ENCODE measurements at places on chromosomes 12 and 14.

DNA sequence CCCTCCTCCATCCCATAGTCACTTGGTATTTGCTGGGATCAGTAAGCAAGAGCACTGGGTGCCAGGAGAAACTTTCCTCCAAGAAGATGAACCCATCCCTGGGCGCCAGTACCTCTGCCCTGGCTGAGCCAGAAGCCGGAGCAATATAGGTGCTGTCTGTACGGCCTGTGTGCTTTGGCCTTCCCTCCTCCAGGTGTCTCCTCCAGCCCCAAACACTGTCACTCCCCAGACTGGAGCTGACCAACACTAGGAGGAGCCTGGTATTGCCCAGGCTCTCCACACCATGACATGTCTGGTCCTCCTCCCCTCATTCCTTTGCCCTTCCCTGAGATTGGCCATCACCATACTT is 4.9 kb downstream of the GSTZ1 start:
- DNase-seq, result no peak

DNA sequence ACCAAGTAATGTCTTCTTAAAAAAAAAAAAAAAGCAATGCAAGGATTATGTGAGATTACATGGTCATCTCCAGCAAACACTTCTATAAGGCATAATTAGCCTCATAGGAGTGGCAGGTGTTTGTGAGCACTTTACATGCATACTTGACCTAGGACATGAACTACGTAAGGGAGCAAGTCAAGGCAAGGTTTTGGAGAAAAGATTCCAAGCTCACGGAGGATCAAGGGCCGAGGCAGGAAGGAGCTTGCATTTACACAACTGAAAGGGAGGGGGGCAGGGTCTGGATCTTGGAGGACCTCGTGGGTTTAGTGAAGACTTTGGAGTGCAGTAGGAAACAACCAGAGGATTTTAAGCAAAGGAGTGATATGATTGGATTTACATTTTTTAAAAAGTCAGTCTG is 112.5 kb downstream of the CCER1 start:
- DNase-seq, result no peak

GRCh38 chr12:115385141-115385540 is 701.2 kb upstream of the TBX3 start:
- no peak for DNase-seq

DNA sequence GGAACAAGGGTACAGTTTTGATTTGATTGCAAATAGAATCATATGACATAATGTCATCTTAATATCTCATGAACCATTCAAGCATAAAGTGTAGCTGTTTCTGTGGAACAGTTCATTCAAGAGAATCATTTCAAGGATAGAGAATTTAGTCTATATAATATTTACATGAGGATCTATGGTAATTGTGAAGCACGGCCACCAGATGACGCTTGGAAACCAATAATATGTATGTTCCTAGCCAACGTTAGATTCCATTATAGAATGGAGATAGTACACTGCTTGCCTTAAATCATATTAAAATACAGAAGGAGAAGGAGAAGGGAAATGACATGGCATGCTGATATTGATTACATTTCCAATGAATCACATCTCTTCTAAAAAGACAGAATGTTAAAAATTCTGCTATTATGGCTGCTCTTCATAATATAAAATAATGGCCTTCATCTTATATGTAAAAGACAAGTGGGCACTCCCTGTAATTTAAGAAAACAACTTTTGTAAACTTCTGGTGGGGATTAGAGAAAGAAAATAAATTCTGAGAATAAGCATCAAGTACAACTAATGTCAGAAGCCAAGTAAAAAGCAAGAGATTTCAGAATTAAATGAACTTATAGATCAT is 351.0 kb downstream of the NAV3 start:
- no peak for DNase-seq

DNA sequence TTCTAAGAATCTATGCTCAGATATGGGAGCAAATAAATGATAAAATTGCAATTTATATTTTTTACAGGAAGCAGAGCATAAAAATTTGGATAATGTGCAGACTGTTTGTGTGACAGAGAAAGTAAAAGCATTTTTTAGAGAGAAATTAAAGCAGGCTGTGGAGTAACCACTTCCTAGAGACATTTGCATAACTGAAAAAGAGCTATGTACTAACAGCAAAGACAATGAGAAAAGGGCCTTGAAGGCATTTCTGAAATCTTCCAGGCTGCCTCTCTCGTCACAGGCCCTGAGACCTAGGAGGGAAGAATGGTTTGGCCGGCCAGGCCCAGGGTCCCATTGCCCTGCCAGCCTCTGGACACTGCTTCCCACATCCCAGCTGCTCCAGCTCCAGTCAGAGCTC is 247.2 kb downstream of the ALX1 start:
- DNase-seq, result no peak

Data from mucosa of gallbladder (tissue), 1 donor.